ENCODE measurements at places on chromosomes 3 and 15.

DNA sequence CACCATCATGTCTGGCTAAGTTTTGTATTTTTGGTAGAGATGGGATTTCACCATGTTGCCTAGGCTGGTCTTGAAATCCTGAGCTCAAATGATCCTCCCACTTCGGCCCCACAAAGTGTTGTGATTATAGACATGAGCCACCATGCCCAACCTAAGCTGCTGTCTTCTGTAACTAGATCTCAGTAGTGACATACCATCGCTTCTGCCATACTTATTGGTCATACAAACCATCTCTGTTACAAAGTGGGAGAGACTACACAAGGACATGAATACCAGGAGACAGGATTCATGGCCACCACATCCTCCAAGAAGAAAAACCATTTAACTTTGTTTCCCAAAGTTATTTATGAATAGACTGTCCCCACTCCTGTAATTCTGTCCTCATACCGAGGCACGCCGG lies 81.3 kb downstream of the SMAD6 start:
- no peak for DNase-seq

DNA sequence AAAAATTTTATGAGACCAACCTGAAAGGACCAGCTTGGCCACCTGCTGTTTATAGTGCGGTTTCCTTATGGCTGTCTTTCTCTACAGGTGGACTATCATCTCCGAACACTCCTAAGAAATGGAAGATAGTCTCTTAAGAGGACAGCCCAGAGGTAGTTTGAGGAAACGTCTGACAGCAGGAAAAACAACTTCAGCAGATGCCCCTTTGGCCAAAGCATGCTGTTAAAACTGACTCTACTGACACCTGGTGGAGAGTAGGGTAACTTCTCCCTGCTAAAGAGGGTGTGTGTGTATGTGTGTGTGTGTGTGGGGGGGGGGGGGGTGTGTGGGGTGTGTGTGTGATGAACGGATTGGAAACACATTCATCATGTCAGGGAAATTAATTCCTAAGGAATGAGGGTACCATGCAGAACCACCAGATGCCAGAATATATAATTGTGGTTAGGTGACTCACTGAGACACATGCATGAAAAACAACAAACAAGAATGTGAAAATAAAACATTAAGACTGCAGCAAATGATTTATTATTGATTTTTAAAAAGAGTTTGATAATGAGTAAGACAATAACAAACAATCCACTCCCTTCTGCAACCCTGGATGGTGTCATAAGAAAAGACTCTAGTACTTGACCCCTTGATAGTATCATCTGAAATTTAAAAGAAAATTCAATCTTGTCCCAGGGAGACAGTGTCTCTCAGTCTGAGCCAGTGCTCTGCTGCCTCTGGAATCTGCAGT lies 256.5 kb downstream of the THRB start:
- peak; percentile 67 for DNase-seq

DNA sequence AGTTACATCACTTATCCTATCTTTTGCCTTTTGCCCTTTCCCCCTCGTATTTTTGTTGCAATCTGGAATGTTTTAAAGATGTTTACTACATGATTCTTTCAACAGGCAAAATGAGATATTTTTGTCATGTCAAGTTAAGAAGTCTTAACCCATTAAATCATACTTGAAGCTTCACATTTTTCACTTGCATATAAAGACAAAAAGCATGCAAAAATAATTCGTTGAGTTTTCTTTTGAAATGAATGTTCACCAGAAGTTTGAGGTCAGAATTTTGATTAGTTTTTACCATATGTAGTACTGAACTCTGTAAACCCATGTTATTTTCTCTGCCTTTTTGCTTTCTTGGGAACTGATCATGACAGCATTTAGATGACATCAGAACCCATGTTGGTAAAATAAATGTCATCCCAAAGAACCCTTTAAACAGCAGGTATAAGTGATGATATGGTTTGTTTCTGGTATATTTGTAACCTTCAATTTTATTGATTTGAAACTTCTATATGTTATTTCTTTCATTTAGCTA lies 188.5 kb downstream of the GHSR start:
- DNase-seq, result no peak

DNA sequence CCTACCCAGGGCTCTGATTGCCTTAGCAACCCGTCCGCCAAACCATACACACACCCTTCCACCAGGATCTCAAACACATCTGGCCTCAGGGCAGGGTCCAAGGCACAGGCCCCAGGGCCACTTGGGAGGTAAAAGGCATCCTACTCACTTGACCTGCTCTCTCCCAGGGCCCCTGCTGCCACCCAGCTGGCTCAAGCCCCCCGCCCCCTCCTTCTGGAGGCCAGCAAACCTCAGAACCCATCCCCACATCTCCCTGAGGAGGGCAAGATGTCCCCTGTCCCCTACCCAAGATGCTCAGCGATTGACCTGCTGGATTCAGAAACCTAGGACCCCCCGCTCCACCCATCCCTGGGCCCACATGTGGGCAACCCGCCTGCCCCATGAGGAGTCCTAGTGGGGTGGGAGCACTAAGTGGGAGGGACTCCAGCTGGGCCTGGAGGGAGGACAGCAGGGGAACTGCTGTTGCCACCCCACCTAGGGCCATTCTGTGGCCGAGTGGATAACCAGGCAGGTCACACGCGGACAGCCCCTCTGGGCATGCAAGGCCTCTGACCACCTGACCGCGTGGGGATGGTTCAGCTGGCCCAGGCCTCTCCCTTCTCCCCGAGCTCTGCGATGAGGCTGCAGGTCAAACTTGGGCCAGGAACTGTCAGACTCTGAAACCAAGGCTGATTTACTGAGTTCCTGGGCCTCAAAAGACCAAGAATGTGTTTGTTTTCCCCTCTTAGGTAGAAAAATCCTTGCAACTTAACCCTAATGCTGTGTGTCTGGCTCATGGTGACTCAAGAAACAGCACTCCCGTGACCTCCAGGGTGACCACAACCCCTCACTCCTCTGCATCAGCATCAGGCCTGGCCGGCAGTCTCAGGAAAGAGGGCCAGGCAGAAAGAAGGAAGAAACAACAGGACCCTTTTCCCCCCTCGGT lies 4.2 kb downstream of the MFGE8 start:
- no peak for DNase-seq

GRCh38 chr3:36461597-36461996 lies 81.3 kb downstream of the STAC start:
- DNase-seq, result no peak

- DNase-seq, result peak; percentile 65
These were observed 4.1 kb upstream of the GCSAM start for GRCh38 chr3:112136959-112137693.

DNA sequence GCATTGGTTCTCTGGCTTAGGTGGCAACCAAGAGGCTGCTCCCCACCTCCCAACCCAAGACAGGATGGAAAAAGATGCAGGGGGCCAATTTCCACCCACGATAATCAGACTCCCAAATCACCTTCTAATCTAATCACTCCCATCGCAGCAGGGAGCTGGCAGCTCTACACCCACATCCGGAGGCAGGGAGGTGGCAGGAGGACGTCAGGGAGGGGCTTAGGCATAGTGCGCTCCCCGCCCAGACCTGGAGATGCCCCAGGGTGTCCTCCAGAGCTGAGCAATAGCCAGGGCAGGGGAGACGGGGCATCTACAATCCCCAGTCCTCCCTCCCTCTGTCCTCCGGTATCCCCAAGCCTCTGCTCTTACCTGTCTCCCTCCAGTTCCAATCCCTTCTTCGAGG lies 70.5 kb upstream of the SEC13 start:
- no peak for DNase-seq

- no peak for DNase-seq
These were observed 189.0 kb downstream of the STT3B start for GRCh38 chr3:31721676-31722075.

DNA sequence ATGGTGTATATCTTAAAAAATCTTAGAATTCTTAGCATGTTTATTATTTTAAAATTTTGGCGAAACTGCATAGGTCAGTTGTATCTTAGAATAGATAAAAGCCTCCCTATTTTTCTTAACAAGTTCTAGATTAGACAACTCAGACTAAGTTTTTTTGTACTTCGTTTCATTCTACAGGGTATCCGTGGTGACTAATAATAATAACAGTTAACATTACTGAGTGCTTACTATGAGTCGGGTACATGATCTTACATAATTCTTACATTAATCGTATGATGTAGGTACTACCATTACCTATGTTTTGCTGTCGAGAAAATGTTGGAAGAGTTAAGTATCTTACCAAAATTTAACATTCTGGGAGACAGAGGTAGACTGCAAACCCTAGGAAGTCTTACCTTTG lies 60.7 kb downstream of the UBE2E2 start:
- no peak for DNase-seq

- no peak for DNase-seq
These were observed 9.0 kb downstream of the PIK3R4 start for GRCh38 chr3:130737622-130738021.

- no peak for DNase-seq
These were observed 32.9 kb downstream of the PIK3CA start for GRCh38 chr3:179181021-179181472.
